ENCODE measurements at places on chromosomes 2 and 18.

- no peak for DNase-seq
These were observed 214.8 kb downstream of the NEDD4L start for GRCh38 chr18:58258692-58259342.

DNA sequence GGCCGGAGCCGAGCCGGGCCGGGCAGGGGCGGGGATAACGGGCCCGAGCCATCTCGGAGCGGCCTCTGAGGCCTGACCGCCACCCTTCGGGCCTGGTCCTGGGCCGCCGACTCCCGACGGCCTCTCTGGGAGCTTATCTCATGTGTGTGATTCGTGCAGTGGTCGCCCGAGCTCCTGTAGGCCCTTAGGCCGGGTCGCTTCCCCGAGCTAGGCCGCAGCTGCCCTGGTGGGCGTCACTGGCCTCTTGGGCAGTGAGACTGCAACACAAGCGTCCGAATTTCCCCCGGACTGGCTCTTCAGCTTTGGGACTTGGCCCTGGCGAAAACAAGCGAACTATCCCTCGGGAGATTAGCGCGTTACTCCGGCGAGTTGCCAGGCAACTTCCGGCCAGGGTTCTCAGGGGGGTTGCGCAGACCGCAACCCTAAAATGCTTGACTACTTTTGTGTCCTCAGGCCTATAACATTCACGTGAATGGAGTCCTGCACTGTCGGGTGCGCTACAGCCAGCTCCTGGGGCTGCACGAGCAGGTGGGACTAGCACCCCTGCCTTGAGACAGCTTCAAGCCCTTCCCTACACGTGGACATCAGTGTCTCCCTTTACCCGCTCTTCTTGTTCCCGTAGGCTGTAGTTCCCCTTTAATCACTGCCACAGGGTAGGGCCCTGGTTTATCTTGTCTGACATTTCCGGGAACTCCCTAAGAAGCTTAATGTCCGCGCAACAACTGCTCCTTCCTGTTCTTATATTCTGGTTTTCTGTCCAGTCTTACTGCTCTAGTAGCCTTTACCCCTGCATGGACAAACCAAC is 602 bp downstream of the SNX17 start:
- peak; percentile 61 for DNase-seq

- DNase-seq, result no peak
These were observed 392.5 kb upstream of the SALL3 start for GRCh38 chr18:78587096-78587495.

GRCh38 chr2:239589270-239589825 is 188.5 kb upstream of the HDAC4 start:
- DNase-seq, result no peak

DNA sequence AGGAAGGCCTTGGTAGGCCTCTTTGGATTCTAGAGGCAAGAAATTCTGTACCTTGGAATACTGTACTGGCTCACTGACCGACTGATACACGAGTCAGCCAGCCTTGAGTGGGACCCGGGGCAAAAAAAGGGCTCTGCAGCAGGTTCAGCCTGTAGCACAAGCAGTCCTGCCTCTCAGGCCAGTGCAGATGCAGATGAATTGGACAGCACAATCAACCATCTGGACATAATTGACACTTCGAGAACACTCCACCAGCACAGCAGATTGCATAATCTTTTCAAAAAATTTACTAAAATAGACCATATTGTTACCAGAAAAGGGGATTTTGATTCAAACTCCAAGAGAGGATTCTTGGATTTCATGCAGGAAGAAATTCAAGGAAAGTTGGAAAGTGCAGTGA is 241.6 kb downstream of the RPIA start:
- DNase-seq, result no peak

GRCh38 chr2:45121236-45121927 is 112.1 kb upstream of the SIX2 start:
- no peak for DNase-seq

GRCh38 chr2:237056287-237056875 is 29.3 kb upstream of the COPS8 start:
- DNase-seq, result no peak

GRCh38 chr2:178401994-178402437 is 49.0 kb downstream of the PRKRA start:
- DNase-seq, result no peak

DNA sequence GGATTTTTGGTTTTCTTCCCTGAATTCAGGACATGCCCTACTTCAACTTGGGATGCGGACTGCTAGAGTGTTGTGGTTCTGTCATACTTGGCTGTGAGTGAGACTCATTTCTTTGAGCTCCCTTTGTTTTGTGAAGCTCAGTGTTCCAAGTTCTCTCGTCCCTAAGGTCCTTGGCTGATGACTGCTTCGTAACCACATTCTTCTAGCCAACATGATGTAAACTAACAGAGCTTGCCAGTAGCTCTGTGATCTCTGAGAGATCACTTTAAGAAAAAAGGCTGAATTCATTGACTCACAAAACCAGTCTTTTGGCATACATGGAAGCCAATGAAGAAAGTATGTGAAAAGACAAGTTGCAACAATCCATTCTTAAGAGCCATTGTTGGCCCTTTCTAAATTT is 96.9 kb upstream of the MSTN start:
- peak; percentile 91 for DNase-seq

- peak; percentile 44 for DNase-seq
These were observed 29.8 kb upstream of the TAF1B start for GRCh38 chr2:9813312-9814128.

GRCh38 chr2:36530983-36531354 is 67.0 kb downstream of the FEZ2 start:
- DNase-seq, result peak; percentile 64

GRCh38 chr2:136718273-136718672 is 47.1 kb upstream of the THSD7B start:
- no peak for DNase-seq

DNA sequence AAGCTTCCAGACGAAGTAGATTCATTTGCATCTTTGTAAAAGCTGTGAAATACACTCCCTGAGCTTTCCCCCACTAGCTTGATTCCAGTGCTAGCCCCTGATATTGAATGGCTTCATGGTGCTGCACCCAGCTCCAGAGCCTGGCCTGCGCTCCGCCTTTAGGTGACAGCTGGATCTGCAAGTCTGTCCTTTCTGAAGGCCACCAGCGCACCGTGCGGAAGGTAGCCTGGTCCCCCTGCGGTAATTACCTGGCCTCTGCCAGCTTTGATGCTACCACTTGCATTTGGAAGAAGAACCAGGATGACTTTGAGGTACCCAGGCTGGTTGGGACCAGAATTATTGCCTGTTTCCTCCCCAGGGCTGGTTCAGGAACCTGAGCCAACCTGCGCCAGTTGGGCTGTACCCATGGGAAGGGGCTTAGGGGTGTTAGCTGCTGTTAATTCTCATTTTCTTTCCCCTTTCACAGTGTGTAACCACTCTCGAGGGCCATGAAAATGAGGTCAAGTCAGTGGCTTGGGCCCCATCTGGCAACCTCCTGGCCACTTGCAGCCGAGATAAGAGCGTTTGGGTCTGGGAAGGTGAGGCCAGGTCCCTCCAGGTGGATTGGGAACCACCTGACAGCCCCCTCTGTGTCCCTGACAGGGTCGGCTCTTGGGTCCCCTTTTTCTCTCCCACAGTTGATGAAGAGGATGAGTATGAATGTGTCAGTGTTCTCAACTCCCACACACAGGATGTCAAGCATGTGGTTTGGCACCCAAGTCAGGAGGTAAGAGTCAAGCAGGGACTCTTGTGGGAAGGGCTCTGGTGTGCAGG is 1.3 kb downstream of the CIAO1 start:
- DNase-seq, result peak; percentile 21

Measured in fibroblast of gingiva (primary cell).